ENCODE measurements at places on chromosomes 4 and X.

DNA sequence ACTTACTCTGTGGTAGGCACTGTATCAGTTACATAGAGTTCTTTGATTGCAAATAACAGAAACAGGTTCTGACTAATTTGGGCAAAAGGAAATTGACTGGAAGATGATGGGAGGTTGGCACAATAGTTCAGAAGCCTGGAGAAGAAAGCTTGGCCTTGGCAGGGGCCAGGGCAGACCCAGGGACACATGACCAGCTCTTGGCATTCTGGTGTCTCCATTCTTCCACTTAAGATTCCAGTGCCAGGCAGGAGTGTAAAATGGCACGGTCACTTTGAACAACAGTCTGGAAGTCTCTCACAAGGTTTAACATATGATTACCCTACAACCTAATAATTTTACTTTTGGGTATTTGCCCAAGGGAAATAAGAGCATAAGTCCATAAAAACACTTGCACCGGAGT is 175.9 kb downstream of the BCOR start:
- DNase-seq: no peak

DNA sequence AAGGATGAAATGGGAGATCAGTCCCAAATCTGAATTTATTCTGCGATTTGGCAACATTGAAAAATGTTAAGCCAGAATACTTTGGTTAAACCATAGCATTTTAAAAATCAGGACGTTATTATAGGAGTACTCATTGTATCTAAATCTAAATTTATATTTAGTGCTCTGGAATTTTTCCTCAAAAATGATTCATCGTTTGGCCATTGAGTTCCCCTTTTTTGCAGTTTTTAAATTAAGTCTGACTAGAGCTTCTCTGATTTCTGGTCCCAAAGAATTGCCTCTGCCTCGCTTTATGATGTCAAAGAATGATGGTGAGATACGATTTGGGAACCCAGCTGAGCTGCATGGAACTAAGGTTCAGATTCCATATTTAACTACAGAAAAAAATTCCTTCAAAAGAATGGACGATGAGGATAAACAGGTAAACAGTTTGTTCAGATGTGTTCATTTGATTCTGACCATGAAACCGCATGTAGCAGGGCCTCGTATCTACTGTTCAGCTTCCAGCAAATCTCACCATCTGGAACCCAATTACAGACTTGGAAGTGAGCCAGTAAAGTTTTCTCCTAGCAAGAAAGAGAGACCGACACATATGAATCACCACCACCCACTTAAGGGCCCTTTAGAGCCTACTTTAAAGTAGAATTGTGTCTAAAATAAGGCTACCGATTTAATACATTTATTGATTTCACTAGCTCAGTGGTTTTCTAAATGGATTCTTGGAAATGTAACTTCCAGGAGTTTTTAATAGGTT is 75.6 kb downstream of the REPS2 start:
- no peak for DNase-seq

DNA sequence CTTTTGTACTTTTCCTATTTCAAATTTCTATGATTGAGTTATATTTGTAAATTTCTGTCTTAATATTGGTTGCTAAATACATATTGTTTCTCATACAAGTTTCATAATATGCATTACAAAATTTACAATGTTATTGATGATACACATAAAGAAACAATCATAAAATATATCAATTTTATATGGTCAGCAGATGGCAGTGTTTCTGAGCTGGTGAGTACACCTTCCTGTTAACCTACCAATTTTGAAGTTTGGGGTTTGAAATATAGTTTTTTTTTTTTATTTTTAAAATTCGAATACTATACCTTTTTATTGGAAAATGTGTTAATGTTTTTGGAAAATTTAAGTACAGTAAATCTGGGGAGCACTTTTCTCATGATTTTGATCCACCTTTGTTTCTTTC is 1953.1 kb upstream of the ADGRL3 start:
- no peak for DNase-seq

- no peak for DNase-seq
Measured at GRCh38 chr4:102629673-102630072, 128.5 kb downstream of the NFKB1 start.

- DNase-seq: no peak
Measured at GRCh38 chr4:18754180-18754579, 732.6 kb upstream of the LCORL start.

- no peak for DNase-seq
Measured at GRCh38 chr4:91840359-91840758, 463.4 kb upstream of the GRID2 start.

DNA sequence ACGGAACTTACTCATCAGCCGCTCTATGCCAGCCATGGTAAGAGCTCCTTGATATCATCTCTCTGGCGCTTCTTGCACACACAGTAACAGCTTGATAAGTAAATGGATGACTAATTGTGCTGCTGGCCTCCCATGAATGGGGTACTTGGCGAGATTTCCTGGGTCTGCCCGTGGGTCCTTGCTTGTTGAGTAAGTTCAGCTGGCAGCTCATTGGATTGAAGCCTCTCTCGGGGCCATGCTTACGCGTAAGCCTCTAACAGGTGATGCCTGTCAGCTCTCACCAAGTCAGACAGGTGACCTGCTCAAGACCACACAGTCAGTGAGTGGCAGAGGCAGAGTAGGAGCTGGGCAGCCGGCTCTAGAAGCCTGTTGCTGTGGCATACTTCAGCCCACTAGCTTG is 7.7 kb downstream of the NSG1 start:
- DNase-seq: no peak

DNA sequence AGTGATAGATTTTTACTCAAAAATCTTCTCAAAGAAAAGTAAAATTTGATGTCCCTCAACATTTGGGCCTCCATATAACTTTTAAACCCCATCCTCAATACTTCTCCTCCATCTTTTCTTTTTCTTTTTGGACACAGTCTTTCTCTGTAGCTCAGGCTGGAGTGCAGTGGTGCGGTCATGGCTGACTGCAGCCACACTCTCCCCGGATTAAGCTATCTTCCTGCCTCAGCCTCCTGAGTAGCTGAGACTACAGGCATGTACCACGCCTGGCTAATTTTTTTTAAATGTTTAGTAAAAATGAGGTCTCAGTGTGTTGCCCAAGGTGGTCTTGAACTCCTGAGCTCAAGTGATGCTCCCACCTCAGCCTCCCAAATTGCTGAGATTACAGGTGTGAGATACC is 33.1 kb downstream of the KDM6A start:
- DNase-seq: no peak

All from neural crest cell (in vitro differentiated cells).